ENCODE measurements at places on chromosomes 2 and 18. TPM values are rescaled to one million over a fixed set of nuclear protein-coding genes. Genes with fewer than 3 reads are reported as not detected.

TFCP2L1 gene
- not detected for total RNA-seq

ICOS gene
- 36.1 TPM for total RNA-seq

FSHR gene
- not detected for total RNA-seq

GRCh38 chr2:236526455-236527158, 43.0 kb upstream of the ACKR3 start:
- no peak for DNase-seq
- H3K36me3 ChIP-seq = no peaks in the 10 kb centered on the region
- H3K27ac ChIP-seq = no peak overlapping the region
- H3K4me3 ChIP-seq = no peak overlapping the region
- peaks cover 3% of the 10 kb centered on the region for H3K4me1 ChIP-seq

DNA sequence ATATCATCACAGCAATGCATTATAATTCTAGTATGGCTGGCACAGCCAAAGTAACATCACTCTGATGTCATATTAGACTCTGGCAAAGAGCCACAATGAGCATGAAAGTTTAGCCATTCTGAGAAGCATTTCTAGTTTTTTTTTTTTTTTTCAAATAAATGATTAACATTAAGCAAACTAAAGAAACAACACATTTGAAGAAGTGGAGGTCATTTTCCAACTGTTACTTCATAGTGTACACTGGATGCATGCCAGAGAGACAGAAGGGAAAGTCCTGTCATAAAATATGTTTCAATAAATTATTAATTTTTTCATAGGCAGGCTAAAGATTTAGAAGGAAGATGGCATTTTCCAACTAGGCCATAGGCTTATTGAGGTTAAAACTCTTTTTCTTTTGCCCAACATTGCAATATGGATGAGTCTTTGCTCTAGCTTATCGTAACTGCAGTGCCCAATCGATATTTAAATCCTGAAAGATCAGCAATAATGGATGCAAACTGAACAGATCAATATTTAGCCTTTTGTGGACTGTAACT, 1630.4 kb upstream of the ACVR2A start:
- H3K36me3 ChIP-seq = no peaks in the 10 kb centered on the region
- no peak for DNase-seq
- H3K4me3 ChIP-seq = no peak overlapping the region
- H3K27ac ChIP-seq = no peak overlapping the region
- H3K27me3 ChIP-seq = no peaks in the 10 kb centered on the region
- no peaks in the 10 kb centered on the region for H3K4me1 ChIP-seq

DNA sequence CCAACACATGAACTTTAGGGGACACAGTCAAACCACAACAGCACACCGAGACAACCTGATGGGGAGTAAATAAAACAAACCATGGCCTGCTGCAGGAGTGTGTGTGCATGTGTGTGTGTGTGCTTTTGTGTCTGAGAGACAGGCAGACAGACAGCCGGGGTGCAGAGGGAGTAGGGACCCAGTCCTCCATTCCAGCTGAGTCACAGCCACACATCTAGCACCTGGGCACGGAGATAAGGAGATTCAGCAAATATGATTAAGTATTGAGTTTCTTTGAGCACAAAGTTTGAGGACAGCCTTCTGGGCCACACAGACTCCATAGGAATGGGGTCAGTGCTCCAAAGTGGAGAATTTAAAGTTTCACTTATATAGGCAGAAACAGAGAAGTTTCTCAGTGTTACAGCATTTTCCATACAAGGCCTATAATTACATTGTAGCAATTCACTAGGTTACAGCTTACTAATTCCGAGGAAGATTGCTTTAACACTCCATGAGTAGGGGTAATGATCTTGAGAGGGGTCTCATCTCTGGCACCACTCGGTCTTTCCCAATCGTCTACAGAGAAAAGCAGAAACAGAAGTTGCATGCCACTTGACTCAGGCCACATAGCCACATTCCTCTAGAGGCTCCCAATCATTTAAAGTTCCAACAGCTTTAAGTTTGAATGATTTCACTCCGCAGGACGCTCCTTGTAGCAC, 30.8 kb upstream of the PRLH start:
- no peak overlapping the region for H3K27ac ChIP-seq
- H3K36me3 ChIP-seq = no peaks in the 10 kb centered on the region

GRCh38 chr2:147122944-147123343, 721.9 kb upstream of the ACVR2A start:
- H3K27ac ChIP-seq = no peak overlapping the region
- DNase-seq = no peak
- H3K36me3 ChIP-seq = no peaks in the 10 kb centered on the region
- no peak overlapping the region for H3K4me3 ChIP-seq
- peaks cover 4% of the 10 kb centered on the region for H3K27me3 ChIP-seq
- no peaks in the 10 kb centered on the region for H3K4me1 ChIP-seq

GRCh38 chr2:223865124-223865523, 27.7 kb upstream of the AP1S3 start:
- DNase-seq = peak; percentile 77
- no peak overlapping the region for H3K27ac ChIP-seq
- H3K36me3 ChIP-seq = no peaks in the 10 kb centered on the region
- H3K4me1 ChIP-seq = peaks cover 15% of the 10 kb centered on the region

- no peaks in the 10 kb centered on the region for H3K27me3 ChIP-seq
- H3K4me1 ChIP-seq = no peaks in the 10 kb centered on the region
- no peak for DNase-seq
- H3K27ac ChIP-seq = no peak overlapping the region
- H3K4me3 ChIP-seq = no peak overlapping the region
- no peaks in the 10 kb centered on the region for H3K36me3 ChIP-seq
These were observed 40.6 kb upstream of the SNED1 start for GRCh38 chr2:240957656-240958365.

DNA sequence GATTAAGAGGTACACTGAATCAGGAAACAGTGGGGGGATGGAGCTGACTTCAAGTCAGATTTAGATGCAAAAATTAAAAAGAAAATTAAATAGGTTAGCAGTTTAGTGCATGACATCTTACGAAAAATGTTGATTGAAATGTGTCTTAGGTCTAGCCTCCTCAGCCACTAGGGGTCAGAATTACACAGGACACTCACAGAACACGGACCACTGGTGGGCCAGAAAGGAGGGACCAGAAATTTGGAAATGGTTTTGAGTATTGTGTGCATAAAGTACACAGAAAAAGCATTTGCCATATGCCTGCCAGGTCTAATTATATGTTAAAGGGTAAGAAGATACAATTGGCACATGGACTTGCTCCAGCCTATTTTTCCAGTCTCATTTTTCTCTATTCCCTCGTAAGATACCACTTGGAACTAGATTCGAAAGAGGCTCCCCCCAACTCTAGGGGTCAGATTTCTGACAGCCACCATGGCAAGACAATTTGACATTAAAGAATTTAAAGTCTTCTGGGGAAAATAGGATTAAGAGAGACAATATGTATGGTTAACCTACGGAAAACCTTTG, 550.2 kb upstream of the SETBP1 start:
- DNase-seq = no peak
- H3K36me3 ChIP-seq = no peaks in the 10 kb centered on the region
- H3K4me3 ChIP-seq = no peak overlapping the region
- H3K27me3 ChIP-seq = no peaks in the 10 kb centered on the region
- no peaks in the 10 kb centered on the region for H3K4me1 ChIP-seq

- no peak overlapping the region for H3K27ac ChIP-seq
- no peaks in the 10 kb centered on the region for H3K27me3 ChIP-seq
- H3K36me3 ChIP-seq = no peaks in the 10 kb centered on the region
- peaks cover 6% of the 10 kb centered on the region for H3K4me1 ChIP-seq
- H3K4me3 ChIP-seq = no peak overlapping the region
These were observed 25.0 kb upstream of the COPS8 start for GRCh38 chr2:237060534-237061312.

GRCh38 chr2:116510117-116510671, 1304.3 kb upstream of the DDX18 start:
- no peaks in the 10 kb centered on the region for H3K4me1 ChIP-seq
- H3K27ac ChIP-seq = no peak overlapping the region
- no peaks in the 10 kb centered on the region for H3K27me3 ChIP-seq
- DNase-seq = no peak

- no peak overlapping the region for H3K4me3 ChIP-seq
- H3K27me3 ChIP-seq = no peaks in the 10 kb centered on the region
- H3K27ac ChIP-seq = no peak overlapping the region
- H3K4me1 ChIP-seq = peaks cover 3% of the 10 kb centered on the region
- H3K36me3 ChIP-seq = peaks cover 2% of the 10 kb centered on the region
- no peak for DNase-seq
These were observed 163.3 kb downstream of the KLHL29 start for GRCh38 chr2:23548143-23548769.

DNA sequence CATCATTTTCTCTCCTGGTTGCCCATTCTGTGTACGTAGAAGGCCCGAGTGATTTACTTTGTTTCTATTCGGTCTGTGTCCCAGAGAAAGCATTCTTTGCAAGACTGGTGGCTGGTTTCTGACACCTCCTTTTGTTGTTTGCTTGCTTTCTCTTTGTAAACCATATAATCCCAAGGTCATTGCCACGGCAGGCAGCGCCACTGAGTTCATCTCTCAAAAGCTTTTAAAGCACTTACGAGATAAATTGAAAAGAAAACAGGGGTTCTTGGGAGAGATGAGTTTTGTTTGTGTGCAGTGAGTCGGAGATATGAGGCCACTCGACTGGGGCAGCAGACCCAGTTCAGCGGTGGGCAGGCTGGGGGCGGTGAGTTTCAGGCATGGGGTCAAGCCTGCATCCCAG, 137.6 kb downstream of the NCK2 start:
- peaks cover 15% of the 10 kb centered on the region for H3K36me3 ChIP-seq
- H3K4me1 ChIP-seq = peaks cover 84% of the 10 kb centered on the region
- no peak overlapping the region for H3K4me3 ChIP-seq
- H3K27ac ChIP-seq = no peak overlapping the region

- H3K27me3 ChIP-seq = peaks cover 2% of the 10 kb centered on the region
- no peak overlapping the region for H3K27ac ChIP-seq
- no peak for DNase-seq
- H3K4me1 ChIP-seq = no peaks in the 10 kb centered on the region
These were observed 331.0 kb downstream of the MYCN start for GRCh38 chr2:16271231-16271896.
